CD4-positive, alpha-beta T cell treated with Interleukin-4 for 1 hour (primary cell): ENCODE measurements at places on chromosomes 2 and 18.

GRCh38 chr2:203280428-203281064 lies 41.7 kb downstream of the CYP20A1 start:
- DNase-seq, result no peak

GRCh38 chr2:115162494-115163293 lies 720.3 kb downstream of the DPP10 start:
- no peak for DNase-seq

GRCh38 chr2:52880872-52881271 lies 886.7 kb upstream of the CHAC2 start:
- no peak for DNase-seq

GRCh38 chr2:69933254-69933828 lies 18.4 kb downstream of the MXD1 start:
- DNase-seq, result no peak

GRCh38 chr2:148298196-148298595 lies 277.3 kb downstream of the MBD5 start:
- no peak for DNase-seq

DNA sequence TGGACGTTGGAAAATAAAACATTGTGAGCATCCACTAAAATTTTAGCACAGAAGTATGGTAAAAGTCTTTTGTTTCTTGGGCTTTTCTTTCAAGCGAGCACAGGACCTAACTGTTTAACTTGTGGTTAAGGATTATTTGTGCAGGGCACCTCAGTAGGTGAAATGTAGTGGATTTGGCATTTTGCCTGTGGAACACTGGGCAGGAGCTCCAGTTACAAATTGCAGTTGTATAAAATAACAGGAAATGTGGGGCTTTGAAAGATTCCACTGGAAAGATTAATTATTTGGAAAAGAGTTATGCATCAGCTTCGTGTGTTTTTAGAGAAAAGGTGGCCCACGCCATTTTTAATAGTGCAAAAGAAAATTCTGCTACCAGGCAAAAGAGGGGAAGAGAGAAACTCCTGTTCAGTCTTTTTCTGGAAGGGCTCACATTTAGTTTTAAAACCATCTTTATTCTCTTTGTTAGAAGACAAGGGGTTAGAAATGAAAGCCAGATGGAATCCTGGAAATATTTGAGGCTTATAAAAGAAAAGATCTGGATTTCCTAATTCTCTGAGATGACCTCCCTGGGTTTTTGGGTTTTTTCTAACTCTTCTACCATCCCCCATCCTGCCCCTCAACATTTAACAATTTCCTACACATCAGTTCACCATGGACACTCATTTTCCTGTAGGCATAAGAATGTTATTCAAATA lies 144.3 kb upstream of the SERTAD2 start:
- DNase-seq, result no peak

DNA sequence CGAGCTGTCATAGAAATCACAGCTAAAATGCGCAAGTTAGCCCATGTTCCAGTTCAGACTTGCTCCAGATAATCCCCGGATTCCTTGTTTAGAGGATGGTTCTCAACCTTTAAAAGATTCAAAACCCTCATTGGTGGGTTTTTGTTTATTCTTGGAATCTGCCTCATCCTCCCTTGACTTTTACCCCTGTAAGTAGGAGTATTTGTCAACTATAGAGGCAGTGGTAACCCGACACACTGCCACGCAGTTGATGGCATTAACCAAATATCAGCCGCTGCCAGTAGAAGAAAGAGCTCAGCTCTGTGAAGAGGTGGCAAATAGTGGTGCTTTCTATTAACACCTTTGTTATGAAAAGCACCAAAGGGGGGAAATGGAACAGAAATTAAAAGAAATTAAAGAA lies 40.4 kb upstream of the SELENOI start:
- no peak for DNase-seq

- no peak for DNase-seq
Observed at GRCh38 chr2:13480057-13480456, 763.3 kb downstream of the TRIB2 start.

DNA sequence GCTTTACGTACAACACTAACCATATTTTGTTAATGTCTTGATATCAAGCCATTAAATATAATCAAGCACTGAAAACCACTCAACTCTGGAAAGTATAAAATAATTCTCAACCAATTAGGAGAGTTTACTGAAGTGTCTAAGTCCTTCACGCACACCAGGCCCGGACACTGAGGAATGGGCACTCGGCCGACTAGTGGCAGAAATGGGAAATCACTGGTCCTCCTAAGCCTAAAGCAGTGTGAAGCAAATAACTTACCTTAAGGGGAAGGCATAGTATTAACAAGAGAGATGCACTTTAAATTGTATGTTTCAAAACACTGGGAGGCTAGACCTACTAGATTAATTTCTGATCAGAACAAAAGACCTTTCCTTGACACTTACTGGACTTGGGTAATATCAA lies 45.7 kb downstream of the FAM210A start:
- DNase-seq, result no peak

DNA sequence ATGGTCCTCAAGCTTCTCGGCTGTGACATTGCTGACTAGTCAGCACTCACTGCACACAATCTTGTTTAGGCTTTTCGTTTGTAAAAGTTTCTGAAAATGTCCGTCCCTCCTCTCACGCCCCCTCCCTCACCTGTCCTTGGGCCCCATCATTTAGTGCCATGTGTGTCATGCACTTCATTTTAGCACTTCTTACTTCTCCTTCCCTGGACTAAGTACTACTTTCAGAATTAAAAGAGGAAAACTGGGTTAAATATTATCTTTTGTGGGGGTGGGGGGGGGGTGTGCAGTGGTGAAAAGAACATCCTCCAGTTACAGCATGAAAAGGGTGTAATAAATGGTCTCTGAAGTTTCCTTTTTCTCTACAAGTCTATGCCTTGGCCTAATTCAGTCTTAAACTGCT lies 182.0 kb upstream of the SP5 start:
- DNase-seq, result no peak

GRCh38 chr18:46622451-46622850 lies 34.6 kb downstream of the LOXHD1 start:
- DNase-seq, result no peak

- no peak for DNase-seq
Observed at GRCh38 chr2:5841126-5841525, 148.9 kb downstream of the SOX11 start.

GRCh38 chr2:65220432-65221131 lies 7.0 kb upstream of the ACTR2 start:
- no peak for DNase-seq

DNA sequence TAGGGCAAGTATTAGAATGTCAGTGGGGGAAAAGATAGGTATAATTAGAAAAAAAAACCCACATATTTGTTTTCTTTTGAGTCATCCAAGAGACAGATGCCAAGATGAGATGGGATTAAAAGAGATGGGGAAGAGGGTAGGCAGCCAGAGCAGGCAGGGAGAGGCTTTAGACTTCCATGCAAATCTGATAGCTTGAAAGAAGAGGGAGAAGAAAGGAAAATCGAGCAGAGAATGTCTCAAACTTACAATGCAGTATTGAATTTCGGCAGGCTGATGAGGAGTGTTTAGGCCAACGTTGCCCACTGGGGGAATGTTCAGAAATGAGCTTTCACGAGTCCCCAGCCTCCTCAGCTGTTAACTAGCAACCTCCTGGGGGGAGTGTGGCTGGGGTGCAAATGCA lies 91.3 kb downstream of the SPATS2L start:
- DNase-seq, result no peak

GRCh38 chr2:223697892-223698645 lies 95.9 kb upstream of the SCG2 start:
- DNase-seq, result no peak

DNA sequence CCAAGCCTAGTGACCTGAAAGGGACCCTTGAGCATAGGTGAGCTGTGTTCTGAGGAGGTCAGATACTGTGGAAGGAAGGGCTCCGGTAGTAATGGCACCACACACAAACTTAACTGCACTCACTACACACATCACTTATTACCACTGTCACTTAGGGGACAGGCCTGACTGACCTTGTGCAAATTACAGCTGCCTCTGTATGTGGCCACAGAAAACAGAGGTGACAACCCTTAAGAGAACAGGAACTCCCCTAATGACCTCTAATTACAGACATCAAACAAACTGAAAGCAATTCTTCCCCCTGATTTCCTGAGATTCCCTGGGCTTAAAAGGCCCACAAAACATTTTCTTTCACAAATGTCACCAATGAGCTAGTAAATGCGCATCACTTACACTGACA lies 360.6 kb downstream of the RND3 start:
- no peak for DNase-seq

DNA sequence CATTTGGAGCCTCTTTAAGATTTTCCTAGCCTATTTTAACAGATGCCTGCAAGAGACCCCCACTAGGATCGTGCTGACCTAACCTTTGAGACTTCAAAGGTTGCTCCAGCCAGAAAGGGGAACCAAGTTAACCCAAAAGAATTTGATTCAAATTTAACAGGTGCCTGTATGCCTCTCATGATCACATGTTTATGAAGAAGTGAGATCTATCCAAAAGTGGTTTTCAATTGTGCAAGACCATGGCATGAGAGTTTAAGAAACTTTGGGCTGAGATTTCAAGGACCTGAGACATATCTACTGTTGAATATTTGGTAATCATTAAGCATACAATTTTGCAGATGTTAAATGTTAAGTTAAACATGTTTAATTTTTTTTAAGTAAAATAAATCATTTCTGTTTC lies 1.3 kb upstream of the RSAD2 start:
- no peak for DNase-seq

DNA sequence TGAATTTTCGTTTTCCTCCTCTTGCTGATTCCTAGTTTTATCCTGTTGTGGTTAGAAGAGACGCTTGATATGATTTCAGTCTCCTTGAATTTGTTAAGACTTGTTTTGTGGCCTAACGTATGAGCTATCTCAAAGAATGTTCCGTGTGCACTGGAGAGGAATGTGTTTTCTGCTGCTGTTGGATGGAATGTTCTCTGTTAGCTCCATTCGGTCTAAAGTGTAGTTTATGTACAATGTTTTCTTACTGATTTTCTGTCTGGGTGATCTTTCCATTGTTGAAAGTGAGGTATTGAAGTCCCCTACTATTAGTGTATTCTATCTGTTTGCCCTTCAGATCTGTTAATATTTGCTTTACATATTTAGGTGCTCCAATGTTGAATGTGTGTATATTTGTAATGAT lies 25.9 kb downstream of the COLEC11 start:
- no peak for DNase-seq

DNA sequence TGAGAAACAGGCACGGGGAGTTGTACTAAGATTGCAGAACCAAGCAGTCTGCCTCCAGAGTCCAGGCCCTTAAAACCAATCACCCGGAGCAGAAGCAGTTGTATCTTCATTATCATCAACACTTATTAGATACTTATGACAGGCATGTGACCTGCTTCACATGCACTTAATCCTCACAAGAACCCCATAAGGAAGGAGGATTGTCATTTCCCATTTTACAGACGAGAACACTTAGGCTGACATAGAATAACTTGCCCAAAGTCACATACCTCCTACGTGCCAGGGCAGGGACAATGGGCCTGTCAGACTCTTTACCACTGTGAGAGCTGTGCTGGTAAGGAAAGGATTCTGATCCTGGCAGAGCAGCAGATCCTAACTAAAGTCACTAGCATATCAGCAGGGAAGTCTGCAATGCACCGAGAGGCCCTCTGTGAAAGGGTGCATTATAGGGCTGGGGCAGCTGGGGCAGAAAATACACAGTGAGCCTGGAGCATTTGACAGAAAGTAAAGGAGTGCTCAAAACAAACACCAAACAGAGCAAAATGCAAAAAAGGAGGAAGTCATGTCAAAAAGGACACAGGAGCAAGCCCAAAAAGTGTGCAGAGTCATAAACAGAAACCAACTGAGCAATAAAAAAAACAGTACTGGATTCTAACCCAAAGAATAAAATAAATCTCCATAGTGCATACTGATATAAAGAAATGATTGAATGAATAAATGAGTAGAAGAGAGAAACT lies 55.9 kb upstream of the SP3 start:
- DNase-seq, result no peak

GRCh38 chr2:219221957-219222518 lies 3.3 kb upstream of the ABCB6 start:
- no peak for DNase-seq

DNA sequence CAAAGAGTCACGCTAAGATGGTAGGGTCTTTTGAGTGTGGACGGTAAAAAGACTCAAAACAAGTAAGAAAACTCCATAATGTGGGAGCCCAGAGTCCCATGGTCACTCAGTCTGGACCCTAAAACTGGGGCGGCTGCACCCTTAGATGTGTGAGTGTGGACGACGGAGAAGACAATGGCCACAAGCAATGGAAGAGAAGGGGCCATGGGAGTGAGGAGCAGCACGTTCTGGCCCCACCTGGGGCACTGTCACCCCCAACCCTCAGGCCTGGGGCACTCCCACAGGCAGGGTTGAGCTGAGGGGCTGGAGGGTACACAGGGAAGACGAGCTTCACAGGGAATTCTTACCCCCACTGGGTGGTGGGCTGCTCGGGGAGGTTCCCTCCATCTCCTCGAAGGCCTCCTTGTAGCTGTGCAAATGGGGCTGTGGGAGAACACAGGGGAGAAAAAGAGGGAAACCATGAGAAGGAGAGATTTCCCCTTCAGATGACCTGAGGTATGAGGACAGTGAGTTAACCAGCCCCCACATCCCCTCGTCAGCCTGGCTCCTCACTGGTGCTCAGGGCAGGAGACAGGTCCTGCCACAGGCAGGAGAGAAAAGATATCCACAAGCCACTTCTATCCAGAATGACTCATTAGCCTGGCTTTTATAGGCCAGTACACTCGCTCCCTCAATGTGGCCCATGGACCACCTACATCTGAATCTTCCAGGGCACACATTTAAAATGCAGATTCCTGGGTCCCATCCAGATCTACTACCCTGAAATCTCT lies 167.9 kb downstream of the TNS1 start:
- no peak for DNase-seq

DNA sequence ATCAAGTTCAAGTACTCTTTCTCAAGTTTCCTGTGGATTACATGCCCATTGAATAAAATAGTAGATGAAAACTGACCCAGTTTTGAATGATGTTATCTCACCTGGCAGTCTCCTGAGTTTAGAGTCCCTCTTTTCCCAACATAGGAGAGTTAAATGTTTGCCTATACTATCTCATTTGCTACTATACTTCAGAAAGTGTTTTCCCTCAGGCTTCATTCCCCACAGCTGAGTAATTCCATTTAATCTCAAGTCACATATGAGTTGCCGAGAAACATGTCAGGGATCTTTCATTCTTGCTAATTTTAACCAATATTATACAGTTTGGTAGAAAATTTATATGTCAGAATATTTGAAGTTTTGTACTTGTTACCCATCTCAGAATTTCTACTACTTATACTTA lies 150.4 kb upstream of the CDH19 start:
- no peak for DNase-seq

GRCh38 chr18:45639408-45639807 lies 24.1 kb downstream of the SLC14A2 start:
- no peak for DNase-seq

- no peak for DNase-seq
Observed at GRCh38 chr2:64538764-64539433, 14.8 kb downstream of the AFTPH start.

- no peak for DNase-seq
Observed at GRCh38 chr18:192801-193200, 34.4 kb downstream of the USP14 start.

GRCh38 chr2:213187833-213188532 lies 36.6 kb upstream of the IKZF2 start:
- DNase-seq, result no peak
